Activated CD4-positive, alpha-beta memory T cell treated with anti-CD3 and anti-CD28 coated beads, Interleukin-2, amount 10 ng/mL, durations not matched to agents 7 days and 5 days (primary cell): ENCODE measurements at places on chromosomes 6 and 20. TPM values are rescaled to one million over a fixed set of nuclear protein-coding genes. Genes with fewer than 3 reads are reported as not detected.

Gene OR2B6
- not detected for total RNA-seq

Gene SMLR1
- not detected for total RNA-seq

GRCh38 chr20:25033265-25033923 lies 24.5 kb downstream of the ACSS1 start:
- no peak for DNase-seq
- peaks cover 28% of the 10 kb centered on the region for H3K4me1 ChIP-seq
- no peaks in the 10 kb centered on the region for H3K27me3 ChIP-seq

DNA sequence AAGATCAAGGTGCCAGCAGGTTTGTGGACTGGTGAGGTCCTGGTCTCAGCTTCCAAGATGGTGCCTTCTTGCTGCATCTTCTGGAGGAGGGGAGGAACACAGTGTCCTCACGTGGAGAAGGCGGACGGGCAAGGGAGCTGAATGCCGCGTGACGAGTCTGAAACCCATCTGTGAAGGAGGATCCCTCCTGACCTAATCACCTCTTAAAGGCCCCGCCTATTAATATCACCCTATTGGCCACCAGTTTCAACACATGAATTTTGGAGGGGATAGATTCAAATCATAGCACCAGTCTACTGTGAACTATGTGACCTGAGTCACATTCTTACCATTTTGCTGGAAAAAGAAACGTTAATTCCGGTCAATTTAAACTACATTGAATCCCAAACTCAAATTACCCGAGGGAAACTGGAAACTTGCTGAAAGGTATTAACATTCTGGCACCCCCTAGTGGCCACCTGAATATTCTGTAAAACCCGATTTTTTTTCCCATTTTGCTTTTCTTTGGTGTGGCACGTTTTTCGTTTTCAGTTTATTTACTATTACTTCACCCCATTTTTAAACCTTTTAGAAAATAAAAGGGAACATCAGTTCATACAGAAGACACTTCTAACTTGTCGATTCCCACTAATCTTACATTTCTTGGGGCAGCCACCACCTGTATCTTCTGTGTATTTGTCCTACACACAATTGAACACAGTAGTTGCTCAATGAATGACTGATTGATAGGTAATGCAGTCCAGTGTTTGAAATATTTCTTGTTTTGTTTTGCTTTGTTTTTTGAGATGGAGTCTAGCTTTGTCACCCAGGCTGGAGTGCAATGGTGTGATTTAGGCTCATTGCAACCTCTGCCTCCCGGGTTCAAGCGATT lies 17.9 kb upstream of the CCDC170 start:
- no peaks in the 10 kb centered on the region for H3K27me3 ChIP-seq
- peak; percentile 34 for DNase-seq
- H3K4me3 ChIP-seq, result no peak overlapping the region
- H3K36me3 ChIP-seq, result no peaks in the 10 kb centered on the region
- no peak overlapping the region for H3K27ac ChIP-seq
